ENCODE measurements at places on chromosomes 4 and X. TPM values are rescaled to one million over a fixed set of nuclear protein-coding genes. Genes with fewer than 3 reads are reported as not detected.

The DNASE1L1 gene
- 21.7 TPM for total RNA-seq

DNA sequence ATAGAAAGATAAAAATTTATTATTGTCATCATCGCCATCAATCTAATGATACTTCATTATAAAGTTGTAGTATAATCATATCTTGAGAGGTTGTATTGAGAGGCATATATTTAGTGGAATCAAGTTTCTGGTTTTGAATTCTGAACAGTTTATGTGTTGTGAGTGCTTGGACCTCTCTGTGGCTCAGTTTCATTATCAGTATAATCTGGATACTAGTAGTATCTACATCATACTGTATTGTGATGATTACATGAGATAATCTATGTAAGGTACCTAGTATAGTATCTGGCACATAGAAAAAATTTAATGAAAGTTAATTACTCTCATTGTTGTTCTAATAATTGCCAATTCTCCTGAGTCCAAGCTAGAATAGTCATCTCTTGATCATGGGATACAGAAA, 161.2 kb upstream of the UBQLN2 start:
- H3K36me3 ChIP-seq, result no peaks in the 10 kb centered on the region
- no peak overlapping the region for H3K27ac ChIP-seq

GRCh38 chr4:6065934-6066590, 47.8 kb upstream of the C4orf50 start:
- no peak overlapping the region for H3K27ac ChIP-seq
- no peaks in the 10 kb centered on the region for H3K36me3 ChIP-seq
- DNase-seq, result no peak
- H3K4me3 ChIP-seq, result no peak overlapping the region
- no peaks in the 10 kb centered on the region for H3K4me1 ChIP-seq

GRCh38 chr4:69066945-69067344, 29.3 kb upstream of the UGT2B7 start:
- no peaks in the 10 kb centered on the region for H3K4me1 ChIP-seq
- DNase-seq, result no peak
- H3K4me3 ChIP-seq, result no peak overlapping the region
- no peaks in the 10 kb centered on the region for H3K36me3 ChIP-seq

The ASMT gene
- total RNA-seq, result not detected

The FRMPD4 gene
- not detected for total RNA-seq

GRCh38 chr4:95547715-95548471, 880 bp downstream of the UNC5C start:
- no peaks in the 10 kb centered on the region for H3K4me1 ChIP-seq
- no peak overlapping the region for H3K27ac ChIP-seq
- H3K27me3 ChIP-seq, result no peaks in the 10 kb centered on the region
- DNase-seq, result no peak
- no peak overlapping the region for H3K4me3 ChIP-seq

The NLGN4X gene
- total RNA-seq, result not detected

DNA sequence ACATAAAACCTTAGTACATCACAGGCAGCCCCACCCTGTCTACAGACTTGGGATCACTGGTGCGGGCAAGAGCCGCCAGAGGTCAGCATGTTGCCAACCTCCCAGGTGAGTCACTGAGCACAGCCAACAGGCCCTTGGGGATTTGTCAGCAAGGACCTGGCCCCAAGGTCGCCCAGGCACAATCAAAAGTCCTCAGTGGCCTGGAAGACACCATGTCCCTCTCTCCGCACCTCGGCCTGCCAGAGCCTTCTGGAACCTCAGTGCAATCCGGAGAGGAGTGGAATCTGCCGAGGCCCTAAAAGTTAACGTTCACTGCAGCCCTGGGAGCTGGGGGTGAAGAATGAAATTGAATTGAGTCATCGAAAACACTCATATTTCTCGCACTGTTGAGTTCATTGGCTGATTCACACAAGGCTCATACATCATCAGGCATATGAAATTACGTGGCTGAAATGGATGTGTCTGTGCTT, 74.3 kb downstream of the WFS1 start:
- H3K27me3 ChIP-seq, result no peaks in the 10 kb centered on the region
- H3K27ac ChIP-seq, result no peak overlapping the region
- H3K36me3 ChIP-seq, result no peaks in the 10 kb centered on the region
- no peak overlapping the region for H3K4me3 ChIP-seq
- no peaks in the 10 kb centered on the region for H3K4me1 ChIP-seq
- no peak for DNase-seq

The SPANXA1 gene
- total RNA-seq, result not detected

- H3K27ac ChIP-seq, result no peak overlapping the region
- H3K27me3 ChIP-seq, result peaks cover 10% of the 10 kb centered on the region
- H3K36me3 ChIP-seq, result no peaks in the 10 kb centered on the region
- peaks cover 6% of the 10 kb centered on the region for H3K4me1 ChIP-seq
- no peak overlapping the region for H3K4me3 ChIP-seq
- no peak for DNase-seq
Observed at GRCh38 chr4:56052481-56052880, 103.7 kb downstream of the CEP135 start.

- no peak overlapping the region for H3K27ac ChIP-seq
- no peaks in the 10 kb centered on the region for H3K36me3 ChIP-seq
- DNase-seq, result no peak
Observed at GRCh38 chr4:108532738-108533137, 87.6 kb upstream of the RPL34 start.

DNA sequence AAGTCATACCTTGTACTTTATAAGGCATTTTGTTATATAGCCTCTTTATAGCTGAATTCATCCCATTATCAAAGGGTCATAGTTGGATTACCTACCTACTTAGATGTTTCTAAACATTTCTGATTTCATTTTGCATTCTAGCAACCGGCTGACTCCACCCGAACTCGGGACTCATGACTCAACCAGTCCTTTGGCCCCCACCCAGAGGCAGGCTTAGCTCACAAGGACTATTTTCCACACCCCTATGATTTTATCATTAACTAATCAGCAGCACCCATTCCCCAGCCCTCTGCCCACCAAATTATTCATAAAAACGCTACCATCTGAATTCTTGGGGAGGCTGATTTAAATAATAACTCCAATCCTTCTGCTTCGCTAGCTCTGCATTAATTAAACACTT, 79.9 kb upstream of the EGFL6 start:
- H3K27ac ChIP-seq, result no peak overlapping the region
- no peaks in the 10 kb centered on the region for H3K36me3 ChIP-seq
- H3K27me3 ChIP-seq, result no peaks in the 10 kb centered on the region
- H3K4me3 ChIP-seq, result no peak overlapping the region
- no peak for DNase-seq

All from naive thymus-derived CD4-positive, alpha-beta T cell (primary cell).